ENCODE measurements at places on chromosomes 7 and 10.

DNA sequence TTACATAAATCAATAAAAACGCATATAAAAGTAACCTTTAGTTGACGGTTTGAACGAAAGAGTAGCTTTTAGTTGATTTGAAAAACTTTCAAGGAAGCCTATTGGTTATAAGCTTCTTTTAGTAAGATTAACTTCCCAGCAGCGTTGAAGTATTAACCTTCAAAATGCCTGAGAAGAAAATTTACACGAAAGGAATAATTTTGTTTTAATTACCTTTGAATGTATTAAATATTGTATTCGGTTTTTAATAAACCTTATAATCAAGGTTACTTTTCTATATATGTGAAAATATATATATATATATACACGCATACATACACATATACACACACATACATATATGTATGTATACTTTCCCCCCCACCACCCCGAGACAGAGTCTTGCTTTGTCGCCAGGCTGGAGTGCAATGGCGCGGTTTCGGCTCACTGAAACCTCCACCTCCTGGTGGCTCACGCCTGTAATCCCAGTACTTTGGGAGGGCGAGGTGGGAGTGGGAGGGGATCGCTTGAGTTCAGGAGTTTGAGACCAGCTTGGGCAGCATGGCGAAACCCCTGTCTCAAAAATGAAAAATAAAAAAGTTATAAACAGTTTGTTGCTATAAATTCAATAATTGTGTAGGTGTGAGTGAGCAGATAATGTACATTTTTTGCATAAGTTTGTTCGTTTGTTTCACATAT, 57.6 kb upstream of the EZH2 start:
- DNase-seq = peak; percentile 28

DNA sequence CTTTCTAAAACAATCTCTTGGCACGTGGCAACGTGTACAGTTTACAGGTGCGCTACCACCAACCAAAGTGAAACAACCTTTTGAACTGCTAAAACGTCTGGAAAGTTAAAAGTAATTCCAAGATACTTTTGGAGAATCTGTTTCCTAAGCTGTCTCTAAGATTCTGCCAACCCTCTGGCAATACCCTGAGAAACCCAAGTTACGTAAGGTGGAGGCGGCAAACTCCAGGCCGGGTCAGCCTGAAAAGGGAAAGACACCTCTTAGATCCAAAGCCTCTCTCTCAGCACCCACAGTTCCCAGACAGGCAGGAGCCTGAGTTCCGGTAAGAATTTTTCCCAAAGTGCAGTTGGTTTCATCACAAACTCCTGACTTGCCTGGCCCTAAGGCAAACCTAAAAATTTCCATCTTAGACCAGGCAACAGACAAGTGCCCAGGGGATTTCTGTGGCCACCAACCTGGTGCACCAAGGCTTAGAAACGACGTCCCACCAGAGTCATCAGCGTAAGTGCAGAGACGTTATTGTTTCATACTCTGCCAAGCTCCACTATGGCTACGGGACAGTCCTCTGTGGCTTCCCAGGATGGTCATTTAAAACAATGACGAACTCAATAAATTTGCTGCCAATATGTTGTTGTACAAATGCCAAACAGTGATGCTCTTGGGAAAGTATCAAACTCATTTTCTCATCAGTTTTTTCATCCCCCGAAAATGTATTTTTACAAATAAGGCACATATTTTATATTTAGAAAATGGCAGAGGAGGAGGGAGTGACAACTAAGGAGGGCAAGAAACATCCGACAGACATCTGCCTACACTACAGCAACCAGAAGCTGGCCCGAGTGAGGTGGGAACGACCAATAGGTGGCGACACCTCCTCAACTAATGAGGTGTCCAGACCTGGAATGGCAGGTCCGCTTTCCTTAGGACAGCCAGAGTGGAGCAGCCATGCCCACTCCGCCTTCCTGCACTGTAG, 205.8 kb upstream of the FRMD4A start:
- DNase-seq = no peak

- DNase-seq = no peak
Observed at GRCh38 chr7:132519936-132520335, 56.3 kb downstream of the PLXNA4 start.

- no peak for DNase-seq
Observed at GRCh38 chr10:99667108-99667751, 7.9 kb downstream of the ENTPD7 start.

- DNase-seq = no peak
Observed at GRCh38 chr7:55069271-55069792, 50.5 kb downstream of the EGFR start.

- no peak for DNase-seq
Observed at GRCh38 chr10:129793996-129794395, 170.1 kb downstream of the EBF3 start.

DNA sequence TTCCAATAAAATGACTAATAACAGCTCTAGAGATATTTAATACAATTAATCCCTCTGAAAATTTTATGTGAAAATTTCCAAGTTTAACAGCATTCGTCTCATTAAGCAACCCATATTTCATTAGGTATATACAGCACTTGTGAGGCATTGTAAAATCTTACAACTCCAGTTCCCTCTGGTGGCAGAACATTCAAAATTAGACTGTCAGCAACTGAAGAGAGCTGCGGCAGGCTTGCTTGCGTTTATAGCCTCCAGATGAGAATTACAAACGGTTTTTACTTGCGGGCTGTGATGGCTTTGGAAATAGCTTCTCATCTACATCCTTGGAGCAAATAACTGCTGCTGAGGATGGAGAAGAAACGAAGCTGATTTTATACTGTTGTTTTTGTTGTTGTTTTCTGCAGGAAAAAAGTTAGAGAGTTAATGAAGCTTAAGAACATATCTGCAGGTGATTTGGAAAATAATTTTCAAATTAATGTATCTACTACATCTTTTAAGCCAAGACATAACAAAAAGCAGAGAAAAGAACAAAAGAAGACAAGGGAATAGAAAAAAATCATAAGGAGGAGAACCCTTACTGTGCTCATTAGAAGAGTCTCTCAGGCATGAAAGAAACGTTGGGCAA, 171.3 kb downstream of the MAGI2 start:
- DNase-seq = no peak

DNA sequence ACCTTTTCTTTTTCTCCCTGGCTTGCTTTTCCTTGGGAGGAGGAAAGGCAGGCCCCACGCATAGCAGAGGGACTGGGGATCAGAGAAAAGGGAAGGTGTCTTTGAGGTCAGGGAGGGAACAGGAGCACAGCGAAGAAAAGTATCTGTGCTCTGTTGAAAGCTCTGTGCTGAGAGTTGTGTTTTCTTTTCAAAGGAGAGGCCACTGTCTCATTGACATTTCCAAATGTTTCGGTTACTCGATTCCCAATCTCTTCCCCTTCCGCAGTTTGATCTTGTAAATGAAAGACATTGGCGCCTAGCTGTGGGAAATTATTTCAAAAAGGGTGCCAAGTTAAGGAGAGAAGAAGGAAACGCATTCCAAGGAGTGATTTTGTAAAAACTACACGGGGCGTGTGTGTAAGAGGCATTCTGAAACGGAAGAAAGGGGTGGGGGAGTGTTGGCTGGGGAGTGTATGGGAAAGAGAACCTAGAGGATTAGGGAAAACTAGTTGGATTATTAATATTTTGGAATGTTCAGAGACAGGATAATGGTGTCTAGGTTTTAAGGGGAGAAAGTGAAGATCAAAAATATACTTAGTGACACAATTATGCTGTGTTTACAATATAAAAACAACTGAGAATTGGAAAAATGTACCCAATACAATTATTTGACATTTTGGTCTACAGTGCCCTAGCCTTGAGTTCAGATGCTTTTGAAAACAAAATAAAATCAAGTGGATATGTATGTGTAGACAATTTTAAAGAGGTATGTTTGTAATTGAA, 708 bp downstream of the KLHDC10 start:
- DNase-seq = no peak

- no peak for DNase-seq
Observed at GRCh38 chr10:59695637-59696036, 14.0 kb downstream of the SLC16A9 start.

GRCh38 chr10:121131426-121132265, 280.5 kb downstream of the WDR11 start:
- DNase-seq = no peak

- no peak for DNase-seq
Observed at GRCh38 chr7:2205036-2205780, 27.5 kb downstream of the MAD1L1 start.

- DNase-seq = no peak
Observed at GRCh38 chr7:44306606-44307005, 18.8 kb downstream of the CAMK2B start.

DNA sequence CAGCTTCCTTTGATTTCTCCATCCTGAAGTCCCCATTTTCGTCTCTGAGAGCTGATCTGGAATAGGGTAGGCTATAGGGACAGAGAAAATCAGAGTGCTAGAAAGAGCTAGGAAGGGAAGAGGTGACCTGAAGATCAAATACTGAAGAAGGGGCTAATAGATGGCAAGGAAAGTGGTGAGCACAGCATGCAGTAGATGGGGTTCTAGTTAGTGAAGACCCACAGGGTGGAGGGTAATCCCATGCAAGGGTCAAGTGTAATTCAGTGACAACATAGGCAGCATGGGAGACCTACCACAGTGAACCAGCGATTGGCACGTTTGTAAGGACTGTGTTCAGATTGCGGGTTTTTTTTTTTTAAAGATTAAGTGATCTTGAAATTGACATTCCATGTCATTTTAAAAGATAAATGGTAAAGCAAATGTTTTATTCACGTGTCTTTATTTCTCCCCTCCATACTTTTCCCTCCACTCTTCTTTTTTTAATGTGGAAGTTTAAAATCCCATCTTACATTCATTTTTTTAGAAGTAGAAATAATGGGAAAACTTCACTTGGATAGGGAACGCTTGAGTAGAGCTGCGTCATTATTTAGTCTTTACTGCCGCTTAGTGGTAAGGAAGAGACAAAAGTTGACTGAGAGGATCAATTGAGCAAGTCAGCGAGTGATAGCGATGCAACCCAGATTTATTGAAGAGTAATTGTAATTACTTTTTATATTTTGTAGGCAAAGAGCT, 21.0 kb upstream of the ABI1 start:
- no peak for DNase-seq

- no peak for DNase-seq
Observed at GRCh38 chr7:155618708-155619633, 25.5 kb upstream of the RBM33 start.

- no peak for DNase-seq
Observed at GRCh38 chr7:155737590-155737989, 74.7 kb downstream of the SHH start.

GRCh38 chr7:25846722-25847121, 305.3 kb upstream of the NFE2L3 start:
- no peak for DNase-seq
